ENCODE measurements at places on chromosomes 3 and 15. TPM values are rescaled to one million over a fixed set of nuclear protein-coding genes. Genes with fewer than 3 reads are reported as not detected.

HDC gene
- not detected for total RNA-seq

XYLB gene
- 0.43 TPM for total RNA-seq

- no peak for DNase-seq
Measured at GRCh38 chr15:46764851-46765250, 952.5 kb upstream of the SEMA6D start.

- no peak for DNase-seq
Measured at GRCh38 chr3:133096900-133097613, 58.9 kb downstream of the TMEM108 start.

Data from ascending aorta (tissue), 2 donors.